NCI-H1048 (cell line): ENCODE measurements at places on chromosomes 6 and 20.

DNA sequence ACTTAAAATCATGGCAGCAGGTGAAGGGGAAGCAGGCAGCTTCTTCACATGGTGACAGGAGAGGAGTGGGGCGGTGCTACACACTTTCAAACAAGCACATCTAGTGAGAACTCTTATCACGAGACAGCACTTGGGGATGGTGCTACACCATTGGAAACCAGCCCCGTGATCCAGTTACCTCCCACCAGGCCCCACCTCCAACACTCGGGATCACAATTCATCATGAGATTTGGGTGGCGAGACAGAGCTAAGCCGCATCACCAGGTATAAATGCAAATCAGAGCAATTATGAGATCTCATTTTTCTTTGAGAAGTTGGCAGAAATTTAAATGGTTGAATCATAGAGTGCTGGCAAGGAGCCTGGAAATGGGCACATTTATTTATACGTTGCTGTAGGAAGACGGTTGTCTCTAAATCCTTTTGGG lies 31.4 kb downstream of the IGF2R start:
- DNase-seq = peak; percentile 54

- DNase-seq = no peak
Measured at GRCh38 chr6:128305976-128306375, 214.4 kb downstream of the PTPRK start.

DNA sequence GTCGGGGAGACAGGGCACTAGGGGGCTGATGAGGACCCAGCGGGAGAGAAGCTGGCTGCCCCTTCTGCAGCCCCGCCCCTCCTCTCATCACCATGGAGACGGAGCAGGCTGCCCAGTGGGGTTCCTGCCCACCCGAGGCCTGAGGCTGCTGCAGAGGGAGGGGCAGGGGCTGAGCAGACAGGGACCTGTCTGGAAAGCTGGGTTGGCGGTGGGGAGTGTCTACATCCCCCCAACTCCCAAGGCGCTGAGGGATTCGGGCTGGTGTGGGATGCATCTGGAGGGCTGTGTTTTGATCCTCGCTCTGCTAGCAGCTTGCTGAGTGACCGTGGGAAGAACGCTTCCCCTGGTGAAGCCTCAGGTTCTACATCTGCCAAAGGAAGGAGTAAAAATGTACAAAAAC lies 1.2 kb upstream of the BPI start:
- no peak for DNase-seq

DNA sequence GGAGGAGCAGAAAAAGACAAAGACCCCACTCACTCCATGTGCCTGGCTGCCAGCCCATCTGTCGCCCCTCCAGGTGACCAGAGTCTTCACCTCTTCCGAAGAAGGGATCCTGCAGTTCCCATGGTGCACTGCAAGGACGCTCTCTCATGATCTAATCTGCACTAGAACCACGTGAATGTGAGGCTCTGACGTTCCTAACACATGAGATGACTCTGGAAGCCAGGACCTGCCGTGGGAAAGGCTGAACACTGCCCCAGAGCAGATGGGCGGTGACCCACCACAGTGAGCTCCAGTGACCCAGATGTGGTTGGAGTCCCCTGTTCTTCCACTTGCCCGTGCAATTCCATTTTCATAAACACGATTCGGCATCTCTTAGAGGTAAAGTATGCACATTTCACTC lies 39.6 kb upstream of the PDE10A start:
- DNase-seq = no peak

DNA sequence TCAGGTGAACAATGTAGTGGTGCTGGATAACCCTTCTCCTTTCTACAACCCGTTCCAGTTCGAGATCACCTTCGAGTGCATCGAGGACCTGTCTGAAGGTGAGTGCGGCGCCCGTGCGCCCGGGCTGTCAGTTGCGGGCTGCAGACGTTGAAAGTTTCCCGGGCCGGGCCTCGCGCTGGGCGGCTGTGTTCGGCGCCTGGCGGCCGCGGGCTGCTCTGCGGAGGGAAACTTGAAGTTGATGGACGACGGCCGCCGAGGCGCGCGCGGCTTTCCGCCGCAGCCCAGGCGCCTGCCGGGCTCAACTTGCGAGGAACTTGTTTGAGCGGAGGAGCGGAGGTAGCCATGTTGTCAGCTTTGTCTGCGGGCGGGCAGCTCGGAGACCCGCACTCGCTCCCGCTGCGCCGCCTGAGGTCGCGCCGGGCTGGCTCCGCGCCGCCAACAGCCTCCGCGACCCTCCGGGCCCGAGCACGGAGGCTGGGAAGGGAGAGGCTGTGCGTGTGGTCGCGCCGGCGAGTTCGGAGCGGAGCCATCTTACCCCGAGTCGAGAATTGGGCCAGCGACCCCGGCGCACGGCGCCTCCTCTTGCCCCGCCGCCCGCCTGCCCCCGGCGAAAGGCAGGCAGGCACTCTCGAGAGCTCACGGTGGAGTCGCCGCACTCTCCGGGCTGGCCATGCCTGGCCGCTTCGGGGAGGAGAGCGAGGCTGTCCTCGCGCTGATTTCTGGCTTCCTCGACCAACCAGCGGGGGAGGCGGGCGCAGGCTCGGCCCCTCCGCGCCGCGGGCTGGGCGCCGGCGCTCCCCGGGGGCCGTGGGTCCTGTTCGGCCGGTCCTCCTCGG lies 691 bp downstream of the ASF1A start:
- DNase-seq = no peak

DNA sequence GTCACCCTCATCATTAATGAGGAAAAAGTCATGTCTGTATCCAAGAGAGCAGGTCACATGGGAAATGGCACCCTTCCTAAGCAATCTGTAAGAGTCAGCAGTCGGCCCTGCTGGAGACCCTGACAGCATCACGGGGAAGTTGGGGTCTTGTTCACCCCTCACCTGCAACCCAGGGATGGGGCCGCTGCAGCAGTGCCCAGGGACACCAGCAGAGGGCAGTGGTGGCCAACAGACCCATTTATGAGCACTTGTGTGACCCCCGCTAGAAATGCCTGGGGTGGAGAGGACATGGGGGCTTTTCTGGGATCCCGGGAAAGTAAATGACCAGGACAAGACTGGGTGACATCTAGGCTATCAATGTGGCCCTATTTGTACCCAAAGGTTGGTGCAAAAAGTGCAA lies 35.9 kb downstream of the ANKRD60 start:
- DNase-seq = no peak

- DNase-seq = no peak
Measured at GRCh38 chr6:29142309-29142708, 28.4 kb upstream of the OR2J2 start.

DNA sequence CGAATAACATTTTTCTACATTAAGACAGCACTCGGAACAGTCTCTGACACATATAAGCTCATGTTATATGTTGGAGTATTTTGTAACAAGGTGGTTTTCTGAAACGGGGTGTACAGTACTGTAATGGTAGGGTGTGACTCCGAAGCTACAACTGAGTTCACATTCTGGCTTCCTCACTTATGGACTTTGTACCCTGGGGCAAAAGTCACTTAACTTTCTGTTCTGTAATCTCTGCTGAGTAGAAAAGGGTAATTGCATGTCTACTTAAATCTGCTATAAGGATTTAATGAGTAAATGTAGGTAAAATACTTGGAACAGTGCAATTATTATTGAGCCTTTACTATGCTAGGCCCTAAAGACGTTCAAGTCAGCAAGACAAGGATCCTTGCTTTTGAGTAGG lies 4.7 kb upstream of the LTV1 start:
- no peak for DNase-seq

DNA sequence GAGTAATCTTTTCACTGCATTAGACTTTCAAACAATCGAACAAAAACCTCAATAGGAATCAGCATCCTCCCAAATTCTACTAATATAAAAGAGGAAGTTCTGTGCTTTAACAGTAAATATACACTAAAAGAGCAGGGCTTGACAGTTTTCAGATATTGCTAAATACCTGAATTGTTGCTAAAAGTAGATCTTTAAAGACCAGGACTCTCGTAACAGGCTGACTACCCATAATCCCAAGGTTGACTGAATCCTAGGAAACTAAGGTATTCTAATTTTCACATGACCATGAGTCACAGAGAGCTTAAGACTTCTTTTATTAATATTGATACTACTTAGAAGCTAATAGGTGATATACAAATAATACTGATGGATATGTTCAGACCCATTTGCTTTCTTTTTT lies 10.1 kb downstream of the CD164 start:
- DNase-seq = no peak

- DNase-seq = no peak
Measured at GRCh38 chr20:46176739-46177378, 58.7 kb downstream of the CD40 start.

DNA sequence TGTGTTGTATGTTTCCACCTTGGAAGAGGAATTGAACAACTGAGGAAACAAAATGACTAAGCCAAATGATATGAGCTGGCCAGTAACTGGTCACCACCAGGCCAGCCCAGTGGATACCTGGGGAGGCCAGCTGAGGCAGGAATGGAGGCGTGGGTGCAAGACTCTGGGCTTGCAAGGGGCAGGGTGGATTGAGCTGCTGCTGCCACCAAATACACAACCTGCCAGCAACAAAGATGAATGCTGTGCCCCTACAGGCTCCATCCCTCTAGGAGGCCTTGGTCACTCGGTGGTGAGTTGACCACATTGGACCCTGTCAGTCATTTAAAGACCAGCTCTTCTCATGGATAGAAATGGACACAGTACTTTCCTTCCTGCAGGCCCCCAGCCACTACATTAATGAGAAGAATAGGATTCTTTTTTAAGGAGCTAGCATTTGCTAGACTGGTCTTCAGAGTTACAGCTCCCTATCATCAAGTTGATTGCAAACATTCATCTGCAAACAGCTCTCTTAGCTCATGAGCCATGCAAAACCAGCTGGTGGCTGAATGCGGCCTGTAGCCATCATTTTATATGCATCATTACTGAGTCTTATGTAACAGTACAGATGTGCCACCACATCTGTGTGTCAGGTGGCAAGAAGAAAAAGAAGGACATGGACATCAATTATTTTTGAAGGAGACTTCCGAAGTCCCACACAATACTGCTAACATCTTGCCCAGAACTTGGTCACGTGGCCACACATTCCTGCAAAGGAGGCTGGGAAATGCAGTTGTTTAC lies 26.3 kb upstream of the SLC22A3 start:
- no peak for DNase-seq

DNA sequence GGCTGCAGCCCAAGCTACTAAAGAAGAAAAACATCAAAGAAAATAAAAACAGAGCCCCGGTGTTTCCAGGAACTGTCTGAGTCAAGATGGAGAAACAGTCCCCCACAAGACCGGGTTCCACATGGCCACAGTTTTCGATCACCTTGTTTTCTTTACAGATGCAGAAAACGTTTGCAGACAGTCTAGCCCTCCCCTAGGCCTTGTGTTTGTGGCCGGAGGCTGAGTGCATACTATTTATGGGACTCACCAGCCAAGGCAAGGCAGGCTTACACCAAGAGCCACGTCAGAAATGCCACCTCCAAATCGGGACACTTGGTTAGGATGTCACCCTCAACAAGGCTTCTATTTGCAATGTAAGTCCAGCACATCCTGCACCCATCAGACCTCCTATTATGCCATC lies 97.3 kb downstream of the BMP7 start:
- DNase-seq = no peak

DNA sequence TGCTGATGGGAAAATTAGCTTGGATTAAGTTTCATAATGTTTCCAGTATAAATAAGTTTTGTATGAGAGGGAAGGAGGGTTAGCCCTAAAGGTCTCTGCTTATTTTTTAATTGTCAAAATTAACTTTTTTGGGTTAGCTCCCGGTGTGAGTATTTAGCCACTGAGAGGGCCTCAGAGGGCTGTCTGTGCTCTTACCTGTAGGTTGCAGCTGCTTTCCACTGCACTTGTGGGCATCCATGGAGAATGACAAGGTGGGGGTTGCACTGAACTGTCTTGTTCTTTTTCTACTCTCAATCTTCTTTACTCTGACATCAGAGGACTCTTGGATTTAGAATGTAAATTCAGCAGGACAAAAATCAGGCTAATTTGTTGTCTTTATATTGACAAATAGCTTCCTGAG lies 81.4 kb downstream of the CD164 start:
- DNase-seq = no peak

- DNase-seq = no peak
Measured at GRCh38 chr20:33679758-33680485, 5.7 kb upstream of the NECAB3 start.

GRCh38 chr6:3868544-3868943 lies 19.4 kb downstream of the FAM50B start:
- no peak for DNase-seq

DNA sequence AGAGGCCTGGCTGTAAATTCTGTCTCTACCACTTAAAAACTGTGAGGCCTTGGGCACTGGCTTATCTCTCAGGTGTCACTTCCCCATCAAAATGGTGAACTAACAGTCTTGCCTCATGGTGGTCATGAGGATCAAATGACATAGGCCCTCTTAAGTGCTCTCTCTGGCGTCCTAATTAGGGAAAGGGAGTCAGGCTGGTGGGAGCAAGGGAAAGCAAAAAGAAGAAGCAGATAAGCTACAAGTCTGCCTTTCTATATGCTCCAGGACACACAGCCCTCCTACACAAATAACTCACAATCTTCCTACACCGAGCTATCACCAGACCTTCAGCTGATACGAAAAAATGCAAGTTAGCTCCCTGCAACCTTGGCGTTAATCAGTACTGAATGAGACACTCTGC lies 19.5 kb upstream of the SLC22A16 start:
- no peak for DNase-seq

DNA sequence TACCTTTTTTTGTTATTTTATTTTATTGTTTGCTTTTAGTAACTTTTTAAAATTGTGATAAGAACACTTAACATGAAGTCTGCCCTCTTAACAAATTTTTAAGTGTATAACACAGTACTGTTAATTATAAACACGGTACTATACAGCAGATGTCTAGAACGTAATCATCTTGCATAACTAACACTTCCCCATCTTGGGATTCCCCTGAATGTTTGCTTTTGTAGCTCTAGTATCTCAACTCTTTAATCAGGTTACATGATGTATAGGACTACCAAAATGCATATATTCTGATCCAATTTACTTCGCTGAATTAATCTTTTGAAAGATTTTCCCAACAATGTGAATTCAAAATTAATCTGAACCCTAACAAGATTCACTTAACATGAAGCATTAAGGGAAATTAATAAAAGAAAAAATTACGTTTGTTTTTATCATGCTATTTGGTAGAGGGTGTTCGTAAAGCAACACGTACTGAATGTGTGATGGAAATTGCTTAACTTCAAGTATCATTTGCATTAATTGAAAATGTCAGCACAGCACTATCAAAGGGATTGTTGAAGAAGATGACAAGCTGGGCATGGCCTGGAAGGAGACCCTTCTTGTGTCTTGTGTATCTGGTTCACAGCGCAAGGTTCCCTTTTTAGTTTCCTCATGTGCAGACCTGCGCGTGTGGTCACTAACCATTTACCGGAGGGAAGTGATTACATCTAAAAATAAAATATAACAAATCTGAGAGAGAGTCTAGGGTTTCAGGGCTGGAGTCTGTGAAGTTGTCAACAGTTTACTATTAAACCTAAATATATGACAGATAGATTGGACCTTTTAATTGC lies 15.2 kb downstream of the COL19A1 start:
- DNase-seq = no peak

GRCh38 chr6:81822568-81822967 lies 70.1 kb upstream of the TENT5A start:
- no peak for DNase-seq

GRCh38 chr6:30062471-30063178 lies 1.6 kb downstream of the POLR1H start:
- no peak for DNase-seq

GRCh38 chr20:19673575-19673974 lies 84.5 kb upstream of the RIN2 start:
- no peak for DNase-seq
